Activated T-helper 1 cell treated with anti-CD3 and anti-CD28 coated beads, Interleukin-2, amount 50 U/mL, for 16 hours (primary cell): ENCODE measurements at places on chromosomes 6 and 20.

- no peak for DNase-seq
Measured at GRCh38 chr6:162856885-162857284, 129.1 kb downstream of the PACRG start.

GRCh38 chr6:116314878-116315277, 35.1 kb upstream of the TSPYL1 start:
- DNase-seq = no peak

- no peak for DNase-seq
Measured at GRCh38 chr6:12844284-12845223, 128.0 kb downstream of the PHACTR1 start.

DNA sequence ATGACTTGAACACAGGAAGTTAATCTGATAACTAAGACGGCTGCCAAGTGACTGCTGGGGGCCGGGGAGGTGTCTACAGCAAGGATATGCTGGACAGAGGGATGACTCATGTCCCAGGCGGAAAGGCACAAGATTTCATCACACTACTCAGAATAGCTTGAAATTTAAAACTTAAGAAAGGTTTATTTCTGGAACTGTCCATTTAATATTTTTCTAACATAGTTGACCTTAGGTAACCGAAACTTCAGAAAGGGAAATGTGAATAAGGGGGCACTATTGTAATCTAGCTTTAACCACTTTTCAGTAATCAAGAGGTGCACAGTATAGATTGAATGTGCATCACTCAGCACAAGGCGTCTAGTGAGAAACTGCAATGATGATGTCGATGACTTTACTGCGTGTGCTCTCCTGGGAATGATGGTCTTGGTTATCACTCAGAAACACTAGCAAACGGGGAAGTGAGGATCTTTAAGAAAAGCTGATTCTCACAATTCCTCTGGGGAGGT, 171.5 kb downstream of the QKI start:
- DNase-seq = no peak

DNA sequence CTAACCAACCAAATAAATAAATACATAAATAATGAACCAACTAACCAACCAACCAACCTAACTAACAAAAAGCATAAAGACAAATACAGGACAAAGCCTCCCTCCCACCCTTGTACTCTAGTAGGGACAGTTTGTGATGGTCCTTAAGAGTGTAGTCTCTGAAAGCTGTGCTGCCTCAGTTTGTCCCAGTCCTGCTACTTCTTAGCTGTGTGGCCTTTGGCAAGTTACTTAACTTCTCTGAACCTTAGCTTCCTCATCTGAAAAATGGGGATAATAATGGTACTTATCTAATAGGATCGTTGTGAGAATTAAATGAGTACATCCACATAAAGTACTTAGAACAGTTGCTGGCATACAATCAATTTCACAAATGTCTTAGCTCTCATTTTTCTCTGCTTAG, 232.6 kb upstream of the SUPT3H start:
- DNase-seq = no peak

GRCh38 chr6:88290411-88290810, 124.3 kb upstream of the CNR1 start:
- no peak for DNase-seq

DNA sequence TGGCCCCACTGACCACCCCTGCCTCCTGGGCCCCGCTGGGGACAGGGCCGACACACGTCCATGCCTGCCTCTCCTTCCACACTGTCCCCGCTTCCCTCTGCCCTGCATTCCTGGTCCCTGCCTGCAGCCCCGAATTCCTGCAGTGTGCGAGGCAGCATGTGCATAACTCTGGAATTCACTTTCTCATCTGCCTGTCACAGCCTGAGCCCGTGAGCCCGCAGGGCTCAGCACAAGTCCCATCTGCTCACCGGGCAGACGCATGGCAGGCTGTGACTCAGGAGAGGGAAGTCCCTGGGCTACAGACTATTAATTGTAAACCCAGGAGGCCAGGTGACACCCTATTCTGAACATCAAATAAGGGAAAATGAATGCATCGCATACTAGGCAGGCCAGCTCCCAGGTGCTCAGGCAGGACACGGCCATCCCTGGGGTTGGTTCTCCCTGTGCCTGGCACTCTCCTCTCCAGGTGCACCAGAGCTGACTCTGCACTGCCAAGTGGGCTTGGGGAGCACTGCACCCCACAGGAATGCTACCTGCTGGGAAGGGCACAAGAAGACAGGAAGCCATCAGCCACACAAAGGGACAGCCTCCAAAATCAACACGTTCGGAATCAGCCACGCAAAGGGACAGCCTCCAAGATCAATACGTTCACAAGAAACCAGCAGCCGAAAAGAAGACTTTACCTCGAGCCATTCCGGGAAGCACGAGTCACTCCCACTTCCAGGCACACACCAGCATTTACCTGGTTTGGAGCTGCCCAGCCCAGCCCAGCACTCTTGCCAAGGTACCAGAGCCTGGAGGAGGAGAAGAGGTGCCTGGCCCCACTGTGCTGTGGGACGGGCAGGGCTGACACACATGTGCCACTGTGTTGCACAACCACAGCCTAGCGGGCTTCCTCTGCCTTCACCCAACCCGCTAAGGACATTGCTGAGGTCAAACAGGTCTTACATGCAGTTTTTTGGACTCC, 65.9 kb downstream of the DLL1 start:
- no peak for DNase-seq

- DNase-seq = no peak
Measured at GRCh38 chr6:141758430-141758829, 374.3 kb upstream of the GJE1 start.

- DNase-seq = no peak
Measured at GRCh38 chr6:92427453-92427852, 991.9 kb downstream of the EPHA7 start.

DNA sequence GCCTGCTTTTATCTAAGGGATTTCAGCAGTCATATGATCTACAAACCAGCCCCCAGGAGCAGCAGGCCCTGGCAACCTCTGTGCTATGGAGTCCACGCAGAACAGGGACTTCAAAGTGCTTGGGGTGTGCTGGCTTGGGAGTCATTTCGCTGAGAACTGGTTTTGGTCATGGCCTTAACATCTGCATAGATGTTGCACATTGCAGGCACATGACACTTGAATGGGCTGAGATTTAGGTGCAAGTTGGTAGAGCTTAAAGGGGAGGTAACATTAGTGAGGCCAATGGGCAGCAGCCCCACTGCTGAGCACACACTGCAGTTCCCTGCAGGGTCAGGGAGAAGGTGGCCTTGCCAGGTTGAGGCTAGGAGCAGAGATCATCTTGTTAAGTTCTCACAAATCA, 43.6 kb downstream of the RREB1 start:
- no peak for DNase-seq

GRCh38 chr6:14671261-14671681, 553.7 kb downstream of the CD83 start:
- DNase-seq = no peak

GRCh38 chr6:75492386-75493153, 1.0 kb downstream of the FILIP1 start:
- DNase-seq = no peak

DNA sequence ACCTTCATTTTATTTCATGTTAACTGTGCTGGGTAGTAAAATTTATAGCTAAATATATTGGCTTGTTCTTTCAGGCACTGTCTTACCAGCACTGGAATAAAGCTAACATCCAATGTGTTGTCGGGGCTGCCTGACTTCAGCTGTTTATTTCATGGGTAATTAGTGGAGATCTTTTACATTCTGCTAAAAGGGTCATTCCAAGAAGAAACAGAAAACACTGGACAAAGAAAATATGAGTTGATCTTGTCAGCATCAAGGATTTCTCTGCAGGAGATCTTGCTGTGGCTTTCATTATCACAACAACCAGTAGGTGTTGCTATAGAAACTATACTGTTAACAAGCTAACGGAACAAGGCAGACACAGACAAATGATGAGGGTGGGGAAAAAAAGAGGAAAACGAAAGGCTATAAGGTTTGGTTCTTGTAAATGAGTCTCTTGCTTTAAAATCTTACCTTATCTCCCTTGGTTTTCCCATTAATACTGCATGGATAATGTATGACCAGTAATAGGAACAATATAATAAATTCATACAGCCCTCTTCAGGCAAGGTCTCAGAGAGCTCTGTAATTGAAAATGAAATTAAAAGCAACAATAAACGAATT, 206.8 kb downstream of the SIM1 start:
- DNase-seq = no peak

DNA sequence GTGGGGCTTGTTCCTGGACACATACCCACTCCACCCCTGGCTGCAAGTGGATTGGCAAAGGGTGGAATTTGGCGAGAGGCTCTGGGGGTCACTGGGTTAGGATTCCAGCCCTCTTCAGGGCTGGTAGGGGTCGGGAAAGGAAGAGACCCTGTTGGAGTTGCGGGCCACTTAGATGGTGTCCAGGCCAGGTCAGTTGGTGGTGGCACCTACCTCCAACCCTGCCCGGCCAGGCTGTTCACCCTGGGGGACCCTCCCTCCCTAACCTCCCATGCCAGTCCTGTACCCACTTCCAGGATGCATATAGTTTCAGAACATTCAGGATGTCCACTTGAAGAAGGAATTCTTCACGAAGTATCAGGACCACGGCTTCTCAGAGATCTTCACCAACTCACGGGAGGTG, 21.0 kb downstream of the CAPN11 start:
- no peak for DNase-seq
